Pancreas (tissue), 10 donors: ENCODE measurements at places on chromosomes 1 and 21. TPM values are rescaled to one million over a fixed set of nuclear protein-coding genes. Genes with fewer than 3 reads are reported as not detected.

Gene NDC1
- 3.5 TPM for polyA plus RNA-seq

- no peak overlapping the region for H3K27ac ChIP-seq
- no peaks in the 10 kb centered on the region for H3K27me3 ChIP-seq
- no peak for DNase-seq
These were observed 1587.3 kb downstream of the NCAM2 start for GRCh38 chr21:22585558-22585957.

- H3K27me3 ChIP-seq: no peaks in the 10 kb centered on the region
- no peak overlapping the region for H3K4me3 ChIP-seq
- H3K36me3 ChIP-seq: no peaks in the 10 kb centered on the region
- no peak overlapping the region for H3K27ac ChIP-seq
- no peak for DNase-seq
These were observed 16.6 kb downstream of the CDKN2C start for GRCh38 chr1:50986653-50987052.

DNA sequence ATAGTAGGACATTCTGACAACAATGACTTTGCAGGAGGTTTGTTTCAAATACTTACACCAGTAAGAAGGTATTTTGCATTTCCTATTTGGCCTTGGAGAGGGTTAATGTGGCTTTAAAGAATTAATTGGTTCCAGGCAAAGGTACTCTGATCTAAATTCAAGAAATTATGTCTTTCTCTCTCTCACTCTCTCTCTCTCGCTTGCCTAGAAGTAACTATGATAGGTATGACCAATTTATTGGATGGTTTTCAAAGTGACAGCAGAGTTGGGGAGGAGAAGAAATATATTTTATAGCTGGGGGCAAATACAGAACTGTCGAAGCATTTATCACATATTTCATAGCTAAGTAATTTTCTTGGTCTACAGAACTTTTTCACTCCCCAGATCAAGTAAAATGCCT, 116.0 kb downstream of the ATP6V1G3 start:
- H3K4me3 ChIP-seq: no peak overlapping the region
- no peaks in the 10 kb centered on the region for H3K27me3 ChIP-seq
- no peaks in the 10 kb centered on the region for H3K4me1 ChIP-seq
- no peak for DNase-seq

DNA sequence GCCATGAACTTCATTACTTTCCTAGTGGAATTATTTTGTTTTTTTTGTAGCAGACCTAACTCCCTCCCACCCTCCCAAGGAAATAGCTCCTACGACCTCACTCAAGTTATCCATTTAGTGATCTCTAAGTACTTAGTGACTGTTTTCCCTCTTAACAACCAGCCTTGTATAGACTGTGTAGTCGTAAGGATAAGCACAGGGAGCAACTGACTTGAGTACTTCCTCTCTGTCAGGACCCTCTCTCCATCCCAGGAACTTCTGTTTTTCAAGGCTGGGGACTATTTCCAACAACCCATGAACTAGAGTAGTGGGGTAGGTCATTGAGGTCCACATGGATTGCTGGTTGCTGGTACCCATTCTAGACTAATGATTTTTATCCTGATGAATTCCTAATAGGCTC, 1.9 kb downstream of the AGO1 start:
- no peak overlapping the region for H3K4me3 ChIP-seq
- no peak overlapping the region for H3K27ac ChIP-seq
- H3K4me1 ChIP-seq: peaks cover 6% of the 10 kb centered on the region

DNA sequence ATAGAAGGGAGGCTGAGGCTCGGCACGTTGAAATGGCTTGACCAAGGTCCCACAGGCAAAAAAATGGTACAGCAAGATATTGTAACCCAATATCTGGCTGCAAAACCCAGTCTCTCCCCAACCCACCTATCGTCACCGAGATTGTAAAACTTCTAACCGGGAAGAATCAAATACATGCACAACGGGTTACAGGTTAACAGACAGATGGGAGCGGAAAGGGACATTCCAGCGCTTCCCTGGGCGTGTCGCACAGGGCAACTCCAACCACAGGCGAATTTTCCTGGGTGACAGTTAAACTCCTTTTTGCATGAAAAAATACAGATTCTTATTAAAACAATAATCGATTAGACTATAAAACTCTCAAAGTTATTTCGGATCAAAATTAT, 31.8 kb upstream of the JUN start:
- H3K4me1 ChIP-seq: peaks cover 9% of the 10 kb centered on the region
- peak overlapping the region; percentile 88 for H3K27ac ChIP-seq
- H3K4me3 ChIP-seq: peak overlapping the region; percentile 37
- H3K36me3 ChIP-seq: no peaks in the 10 kb centered on the region
- no peaks in the 10 kb centered on the region for H3K27me3 ChIP-seq

GRCh38 chr1:230711245-230711644, 2.7 kb downstream of the AGT start:
- no peaks in the 10 kb centered on the region for H3K27me3 ChIP-seq
- no peaks in the 10 kb centered on the region for H3K36me3 ChIP-seq
- H3K4me1 ChIP-seq: peaks cover 12% of the 10 kb centered on the region
- H3K4me3 ChIP-seq: no peak overlapping the region

- H3K27me3 ChIP-seq: no peaks in the 10 kb centered on the region
- no peak for DNase-seq
- H3K27ac ChIP-seq: no peak overlapping the region
- no peak overlapping the region for H3K4me3 ChIP-seq
These were observed 32.3 kb downstream of the ERRFI1 start for GRCh38 chr1:7993593-7994479.

GRCh38 chr1:3247521-3248121, 178.6 kb downstream of the PRDM16 start:
- H3K4me3 ChIP-seq: no peak overlapping the region
- no peak overlapping the region for H3K27ac ChIP-seq
- H3K36me3 ChIP-seq: no peaks in the 10 kb centered on the region
- no peaks in the 10 kb centered on the region for H3K27me3 ChIP-seq

Gene CFAP141
- 0.52 TPM for polyA plus RNA-seq

Gene PLA2G4A
- 1.9 TPM for polyA plus RNA-seq

Gene TSSK3
- polyA plus RNA-seq: 0.35 TPM

DNA sequence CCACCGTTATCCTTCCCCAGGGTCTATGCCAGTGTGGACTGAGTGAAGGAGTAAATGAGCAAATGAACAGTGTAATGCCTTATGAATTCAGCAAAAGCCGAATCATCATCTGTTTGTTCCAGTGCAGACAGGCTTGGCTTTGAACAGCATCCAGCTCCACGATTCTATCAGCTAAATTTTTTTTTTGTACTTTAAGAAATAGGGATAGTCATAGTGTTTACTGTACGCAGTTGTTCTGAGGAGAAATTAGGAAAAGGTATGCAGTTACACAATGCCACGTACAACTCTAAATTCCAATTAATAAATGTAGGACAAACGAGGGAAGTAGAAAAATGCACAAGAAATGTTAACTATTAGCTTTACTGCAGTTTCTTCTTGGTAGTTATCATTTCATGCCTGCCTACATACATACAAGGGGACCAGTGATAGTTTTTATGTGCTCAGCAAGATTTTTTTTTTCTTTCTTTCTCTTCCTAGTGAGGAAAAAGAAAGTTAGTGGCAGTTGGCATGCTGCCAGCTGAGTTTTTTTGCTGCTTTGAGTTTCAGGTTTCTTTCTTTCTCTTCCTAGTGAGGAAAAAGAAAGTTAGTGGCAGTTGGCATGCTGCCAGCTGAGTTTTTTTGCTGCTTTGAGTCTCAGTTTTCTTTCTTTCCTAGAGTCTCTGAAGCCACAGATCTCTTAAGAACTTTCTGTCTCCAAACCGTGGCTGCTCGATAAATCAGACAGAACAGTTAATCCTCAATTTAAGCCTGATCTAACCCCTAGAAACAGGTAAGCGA, at the start of gene IFI44L:
Gene IFI44L, plus strand, starts transcription at position 646 of the 777 bp plus-strand sequence. CDS start 7,468 bp downstream, outside the sequence.
- H3K27me3 ChIP-seq: no peaks in the 10 kb centered on the region
- peaks cover 6% of the 10 kb centered on the region for H3K4me1 ChIP-seq
- peak within 1 kb of the TSS; percentile 46 for H3K27ac ChIP-seq
- no peaks in the 10 kb centered on the region for H3K36me3 ChIP-seq

DNA sequence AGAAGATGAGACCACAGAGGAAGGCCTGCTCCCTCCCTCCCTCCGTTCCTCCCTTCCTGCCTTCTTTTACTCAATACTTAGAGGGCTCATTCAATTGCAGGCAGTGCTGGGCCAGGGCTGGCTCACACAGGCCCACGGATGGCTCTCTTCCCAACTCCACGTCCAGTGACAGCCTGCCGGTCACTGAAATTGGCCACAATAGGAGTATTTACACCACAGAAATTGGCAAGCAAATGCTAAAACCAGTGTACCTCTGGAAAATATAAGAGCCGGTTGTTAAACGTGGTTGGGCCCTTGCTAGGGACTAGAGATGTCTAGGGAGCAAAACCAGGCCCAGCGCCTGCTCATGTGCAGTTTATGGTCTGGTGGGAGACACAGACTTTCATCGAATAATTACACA, 72.4 kb upstream of the TMEM51 start:
- no peaks in the 10 kb centered on the region for H3K4me1 ChIP-seq
- no peaks in the 10 kb centered on the region for H3K27me3 ChIP-seq
- H3K36me3 ChIP-seq: no peaks in the 10 kb centered on the region
